H9 (cell line): ENCODE measurements at places on chromosomes 16 and 17. TPM values are rescaled to one million over a fixed set of nuclear protein-coding genes. Genes with fewer than 3 reads are reported as not detected.

GRCh38 chr17:9929871-9930270 lies 24.8 kb upstream of the RCVRN start:
- no peak for DNase-seq

- DNase-seq = no peak
These were observed 11.7 kb downstream of the NKIRAS2 start for GRCh38 chr17:42031584-42031983.

GRCh38 chr16:31350275-31351005 lies 4.5 kb upstream of the ITGAX start:
- DNase-seq = no peak

The C17orf50 gene
- not detected in 2 replicates for total RNA-seq

GRCh38 chr17:65666876-65667321 lies 105.5 kb upstream of the AXIN2 start:
- no peak for DNase-seq

GRCh38 chr17:51709694-51710633 lies 448.6 kb downstream of the CA10 start:
- no peak for DNase-seq

- no peak for DNase-seq
These were observed 71.6 kb upstream of the ALOX12 start for GRCh38 chr17:6924208-6924607.

DNA sequence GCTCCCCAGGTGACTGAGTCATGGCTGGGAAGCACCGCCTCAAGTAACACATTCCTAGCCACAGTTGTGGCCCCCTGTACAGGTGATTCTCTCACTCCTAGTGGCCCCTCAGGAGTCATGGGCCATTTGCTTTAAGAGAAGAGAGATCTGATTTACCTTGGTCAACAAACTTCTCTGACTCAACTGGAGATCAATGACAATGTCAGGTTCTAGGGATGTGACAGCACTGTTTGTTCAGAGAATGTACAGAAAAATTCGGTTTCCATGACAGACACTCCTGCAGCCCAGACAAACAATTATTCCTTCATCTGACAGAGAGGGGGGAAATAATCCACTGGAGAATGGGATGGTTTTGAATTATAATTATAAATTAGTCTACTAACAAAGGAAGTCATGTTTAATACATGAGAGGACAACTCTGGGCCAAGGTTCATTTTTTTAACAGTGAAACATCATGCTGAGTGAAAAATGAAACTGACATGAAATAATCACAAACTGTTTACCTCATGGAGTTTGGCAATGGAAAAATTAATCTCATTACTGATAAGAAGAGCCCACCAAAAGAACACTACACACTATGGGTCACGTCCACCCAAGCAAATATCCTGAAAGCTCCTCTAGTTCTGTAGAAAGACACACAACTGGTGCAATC lies 9.7 kb downstream of the ERN1 start:
- no peak for DNase-seq
